ENCODE measurements at places on chromosomes 4 and X.

DNA sequence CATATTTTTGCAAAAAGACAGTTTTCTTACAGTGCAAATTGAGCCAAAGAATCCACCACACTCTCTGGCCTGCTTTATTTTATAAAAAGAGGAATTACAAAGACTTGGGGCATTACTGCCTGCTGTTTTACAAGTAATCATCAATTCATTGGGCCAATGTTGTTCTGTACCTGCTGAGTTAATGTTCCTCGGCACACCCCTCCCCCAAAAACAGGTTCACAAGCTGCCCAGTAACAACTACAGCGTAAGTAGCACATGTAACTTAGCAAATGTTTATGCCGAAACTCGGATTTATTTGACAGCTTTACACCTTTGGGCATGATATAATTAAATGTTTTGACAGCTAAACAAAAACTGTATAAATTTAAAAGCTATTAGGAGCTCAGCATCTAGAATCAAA lies 214.6 kb upstream of the MAB21L2 start:
- no peak for DNase-seq

GRCh38 chr4:34619531-34620162 lies 1624.7 kb downstream of the ARAP2 start:
- DNase-seq, result no peak

- no peak for DNase-seq
Measured at GRCh38 chr4:109368661-109369060, 65.0 kb upstream of the SEC24B start.

DNA sequence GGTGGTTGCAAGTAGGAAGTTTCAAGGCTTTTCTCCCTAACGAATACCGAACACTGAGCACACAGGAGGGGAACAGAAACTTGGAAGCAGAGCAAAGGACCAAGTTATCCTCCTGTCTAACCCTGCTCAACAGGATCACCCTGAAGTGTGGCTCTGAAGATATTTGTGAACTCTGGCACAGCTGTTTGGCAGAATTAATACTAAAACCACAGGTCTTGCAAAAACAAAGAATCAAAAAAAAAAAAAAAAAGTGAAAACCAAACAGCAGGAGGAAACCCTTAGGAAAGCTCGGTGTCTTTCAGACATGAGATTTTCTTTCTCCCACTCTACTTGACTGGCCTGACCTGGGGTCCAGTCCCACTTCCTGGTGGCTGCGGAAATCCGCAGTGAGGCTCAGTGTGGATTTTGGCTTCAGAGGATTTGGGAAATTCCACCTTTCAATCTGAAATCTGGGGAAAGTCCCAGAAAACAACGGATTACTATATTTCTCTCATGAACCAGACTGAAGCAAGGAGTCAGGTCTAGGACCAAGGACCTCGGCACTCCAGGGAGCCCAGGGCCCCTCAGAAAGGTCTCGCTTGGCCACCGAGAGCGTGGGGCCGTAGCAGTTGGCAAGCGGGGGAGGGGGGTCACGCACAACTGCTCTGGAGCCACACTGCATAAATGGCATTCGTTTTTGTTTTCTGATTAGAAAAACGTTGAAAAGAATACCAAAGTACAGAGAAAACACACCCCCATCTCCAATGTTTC lies 867 bp downstream of the TIFA start:
- no peak for DNase-seq

- DNase-seq, result no peak
Measured at GRCh38 chr4:107850438-107850837, 25.7 kb downstream of the SGMS2 start.

- DNase-seq, result no peak
Measured at GRCh38 chr4:120034913-120035312, 31.7 kb downstream of the MAD2L1 start.

GRCh38 chrX:28099166-28099565 lies 117.9 kb upstream of the DCAF8L1 start:
- DNase-seq, result no peak

DNA sequence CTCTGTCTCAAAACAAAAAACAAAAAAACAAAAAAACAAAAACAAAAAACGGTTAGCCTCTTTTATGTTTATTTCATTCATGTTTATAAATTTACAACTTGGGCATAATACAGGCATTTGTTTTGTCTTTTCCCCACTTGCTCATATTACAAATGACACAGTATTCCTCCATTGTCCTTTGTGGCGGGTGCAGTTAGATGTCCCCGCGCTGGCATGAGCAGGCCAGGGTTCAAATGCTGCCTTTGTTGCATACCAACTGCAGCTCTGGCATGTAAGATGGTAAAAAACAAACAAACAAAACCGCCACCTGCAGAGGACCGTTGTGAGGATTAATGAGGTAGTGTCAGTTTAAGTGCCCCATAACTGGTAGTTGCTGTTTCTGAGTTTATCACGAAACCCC lies 16.1 kb upstream of the HPF1 start:
- no peak for DNase-seq

- DNase-seq, result no peak
Measured at GRCh38 chr4:151865312-151865711, 104.5 kb upstream of the GATB start.

GRCh38 chr4:14151101-14151500 lies 523.6 kb upstream of the BOD1L1 start:
- DNase-seq, result no peak

DNA sequence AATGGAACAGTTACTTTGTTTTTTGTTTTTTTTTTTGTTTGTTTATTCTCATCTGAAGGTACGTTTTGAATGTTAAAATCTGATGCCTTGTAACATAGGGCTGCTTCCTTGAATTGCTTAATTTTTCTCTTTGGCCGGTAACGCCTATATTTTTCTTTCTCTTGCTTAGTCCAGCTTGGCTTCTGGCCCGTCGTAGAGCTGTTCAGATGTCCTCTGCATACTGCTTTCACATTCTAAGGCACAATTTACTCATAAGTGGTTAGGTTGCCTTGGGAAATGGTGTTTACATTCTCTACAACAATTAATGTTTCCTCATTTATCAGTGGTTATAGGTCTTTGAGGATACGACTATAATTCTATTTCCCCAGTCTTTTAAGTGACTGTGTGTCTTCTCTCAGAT lies 7.9 kb downstream of the NONO start:
- no peak for DNase-seq

DNA sequence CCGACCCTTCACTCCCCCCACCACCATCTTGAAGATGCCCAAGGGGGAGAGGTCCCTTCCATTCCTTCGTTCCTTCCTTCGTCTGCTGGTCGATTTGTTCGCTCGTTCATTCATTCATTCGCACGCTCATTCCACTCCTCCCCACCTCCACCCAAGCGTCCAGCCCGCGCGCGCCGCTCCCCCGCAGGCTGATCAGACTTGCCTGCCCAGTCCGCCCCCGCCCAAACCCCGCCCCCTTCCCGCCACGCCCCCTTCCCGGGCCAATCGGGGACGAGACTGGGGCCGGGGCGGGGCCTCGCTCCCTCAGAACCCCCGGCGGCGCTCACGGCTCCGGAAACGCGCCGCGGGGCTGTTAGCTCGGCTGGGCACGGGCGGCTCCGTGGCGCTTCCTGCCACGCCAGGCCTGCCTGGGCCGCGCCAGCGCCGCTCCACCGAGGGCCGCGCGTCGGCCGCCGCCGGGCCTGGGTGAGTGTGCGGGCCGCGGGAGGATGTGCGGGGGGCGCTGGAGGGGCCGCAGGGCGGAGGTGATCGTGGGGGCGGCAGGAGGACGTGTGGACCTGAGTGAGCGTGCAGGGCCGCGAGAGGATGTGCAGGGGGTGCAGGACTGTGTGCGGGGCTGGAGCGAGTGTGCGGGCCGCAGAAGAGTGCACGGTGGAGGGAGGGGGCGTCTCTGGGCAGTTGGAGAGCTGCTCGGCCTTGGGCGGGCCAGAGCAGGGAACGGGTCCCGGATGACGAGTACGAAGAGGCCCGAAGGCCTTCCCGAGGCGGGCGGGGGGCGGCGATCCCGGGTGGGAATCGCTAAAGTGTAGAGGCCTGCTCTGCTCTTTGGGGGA lies at the start of gene ZNF275:
Gene ZNF275 (plus strand): TSS at position 333 of the 833 bp plus-strand sequence. CDS start 2,527 bp downstream, outside the sequence.
- DNase-seq, result peak; percentile 72

- DNase-seq, result no peak
Measured at GRCh38 chrX:72399816-72400215, 94.1 kb upstream of the CITED1 start.

DNA sequence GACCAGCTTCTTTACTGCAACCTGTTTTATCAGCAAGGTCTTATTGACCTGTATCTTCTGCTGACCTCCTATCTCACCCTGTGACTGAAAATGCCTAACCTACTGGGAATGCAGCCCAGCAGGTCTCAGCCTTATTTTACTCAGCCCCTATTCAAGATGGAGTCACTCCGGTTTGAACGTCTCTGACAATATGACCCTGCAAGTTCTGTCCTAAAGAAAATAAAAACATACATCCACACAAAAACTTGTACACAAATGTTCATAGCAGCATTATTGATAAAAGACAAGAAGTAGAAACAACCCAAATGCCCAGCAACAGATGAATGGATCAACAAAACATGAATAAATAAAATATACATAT lies 59.5 kb upstream of the FAM9C start:
- DNase-seq, result no peak

GRCh38 chr4:139920486-139921002 lies 233.4 kb downstream of the MAML3 start:
- DNase-seq, result no peak

DNA sequence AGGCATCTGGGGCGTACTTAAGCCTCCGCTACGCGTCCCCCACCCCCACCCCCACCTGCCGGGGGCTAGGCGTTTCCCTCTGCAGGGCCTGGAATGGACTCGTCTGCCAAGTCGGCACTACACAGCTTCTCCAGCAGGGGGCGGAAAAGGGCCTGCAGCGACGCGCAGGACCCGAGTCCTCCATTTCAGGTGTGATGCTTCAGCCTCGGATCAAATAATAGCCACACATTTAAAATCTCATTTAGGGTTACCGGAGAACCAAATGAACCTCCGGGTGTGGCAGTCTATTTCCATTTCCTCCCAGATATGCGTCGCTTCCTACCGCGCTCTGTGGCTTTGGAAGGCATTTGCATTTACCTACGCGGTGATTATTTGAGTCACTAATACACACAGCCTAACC lies 2.9 kb downstream of the PAK3 start:
- peak; percentile 29 for DNase-seq
